Spleen (tissue), 13 donors: ENCODE measurements at places on chromosomes 3 and 15. TPM values are rescaled to one million over a fixed set of nuclear protein-coding genes. Genes with fewer than 3 reads are reported as not detected.

GRCh38 chr3:143751643-143752178 lies 96.6 kb downstream of the SLC9A9 start:
- H3K27me3 ChIP-seq = no peaks in the 10 kb centered on the region
- H3K27ac ChIP-seq = no peak overlapping the region
- no peak for DNase-seq

- peaks cover 55% of the 10 kb centered on the region for H3K36me3 ChIP-seq
- no peaks in the 10 kb centered on the region for H3K27me3 ChIP-seq
- DNase-seq = no peak
- H3K4me3 ChIP-seq = no peak overlapping the region
- peaks cover 42% of the 10 kb centered on the region for H3K4me1 ChIP-seq
These were observed 30.3 kb downstream of the ABHD2 start for GRCh38 chr15:89118481-89118989.

GRCh38 chr3:100590114-100590839 lies 19.1 kb upstream of the ADGRG7 start:
- H3K27ac ChIP-seq = no peak overlapping the region
- no peak for DNase-seq
- H3K27me3 ChIP-seq = no peaks in the 10 kb centered on the region
- no peaks in the 10 kb centered on the region for H3K36me3 ChIP-seq
- peaks cover 3% of the 10 kb centered on the region for H3K4me1 ChIP-seq
- H3K4me3 ChIP-seq = no peak overlapping the region

GRCh38 chr3:126684218-126684751 lies 19.8 kb upstream of the CHCHD6 start:
- H3K27me3 ChIP-seq = peaks cover 2% of the 10 kb centered on the region
- H3K4me3 ChIP-seq = no peak overlapping the region
- H3K4me1 ChIP-seq = peaks cover 25% of the 10 kb centered on the region
- DNase-seq = no peak

Gene ZNF80
- 1.3 TPM for total RNA-seq

DNA sequence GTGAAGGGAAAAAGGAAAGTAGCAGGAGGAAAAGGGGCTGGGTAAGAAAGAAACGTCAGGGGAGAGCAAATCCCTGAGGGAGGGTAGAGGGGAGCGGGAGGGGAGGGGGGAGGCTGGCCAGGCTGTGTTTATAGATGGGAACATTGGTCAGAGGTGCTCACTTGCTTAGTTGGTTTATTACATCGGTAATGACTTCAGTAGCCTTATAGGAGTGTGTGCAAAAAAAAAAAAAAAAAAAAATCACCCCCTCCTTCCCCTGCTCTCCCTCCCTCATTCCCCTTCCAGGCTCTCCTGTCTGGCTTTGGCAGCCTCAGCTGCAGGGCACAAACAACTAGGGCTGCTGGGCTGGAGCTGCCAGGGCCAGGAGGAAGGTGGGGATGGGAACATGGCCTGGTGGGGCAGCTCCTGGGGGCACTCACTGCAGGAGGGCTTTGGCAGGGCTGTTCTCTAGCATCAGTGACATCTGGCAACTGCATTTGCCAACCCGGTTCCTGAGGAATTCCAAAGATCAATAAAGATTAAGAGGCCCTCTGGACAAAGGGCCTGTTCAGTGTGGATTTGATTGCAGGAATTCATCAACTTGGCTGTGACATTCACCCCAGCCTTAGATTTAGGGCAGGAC lies 334.5 kb upstream of the FRG2C start:
- DNase-seq = no peak
- H3K4me3 ChIP-seq = no peak overlapping the region
- peaks cover 3% of the 10 kb centered on the region for H3K4me1 ChIP-seq
- H3K27me3 ChIP-seq = peaks cover 5% of the 10 kb centered on the region

- no peaks in the 10 kb centered on the region for H3K27me3 ChIP-seq
- no peak overlapping the region for H3K4me3 ChIP-seq
- DNase-seq = no peak
- no peaks in the 10 kb centered on the region for H3K4me1 ChIP-seq
These were observed 103.8 kb downstream of the RBMS3 start for GRCh38 chr3:29384640-29385039.

Gene IGSF10
- total RNA-seq = 8.5 TPM

- H3K27ac ChIP-seq = peak overlapping the region; percentile 50
- no peak overlapping the region for H3K4me3 ChIP-seq
- H3K27me3 ChIP-seq = no peaks in the 10 kb centered on the region
- peaks cover 26% of the 10 kb centered on the region for H3K4me1 ChIP-seq
- H3K36me3 ChIP-seq = no peaks in the 10 kb centered on the region
These were observed 115.4 kb upstream of the GALNT15 start for GRCh38 chr3:16059081-16059537.
